ENCODE measurements at places on chromosomes 7 and 10.

DNA sequence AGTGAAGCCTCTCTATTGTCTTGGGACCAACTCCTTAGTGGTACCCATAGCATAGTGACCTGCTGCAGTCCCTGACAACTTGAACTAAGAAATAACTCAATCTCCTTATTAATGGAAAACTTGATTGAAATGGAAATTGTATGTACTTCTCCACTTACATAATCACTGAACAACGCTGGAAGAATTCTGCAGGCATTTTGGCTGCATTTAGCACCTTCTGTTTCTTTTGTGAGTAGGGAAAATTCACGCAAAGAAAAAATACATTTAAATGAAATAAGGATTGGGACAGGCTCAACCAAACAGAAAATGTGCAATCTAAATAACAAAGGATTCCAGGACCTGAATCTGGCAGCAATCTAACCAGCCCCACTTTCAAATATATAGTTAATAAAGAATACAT, 126.9 kb upstream of the GHITM start:
- DNase-seq = no peak

GRCh38 chr10:73917566-73918305, 6.8 kb downstream of the PLAU start:
- DNase-seq = no peak

DNA sequence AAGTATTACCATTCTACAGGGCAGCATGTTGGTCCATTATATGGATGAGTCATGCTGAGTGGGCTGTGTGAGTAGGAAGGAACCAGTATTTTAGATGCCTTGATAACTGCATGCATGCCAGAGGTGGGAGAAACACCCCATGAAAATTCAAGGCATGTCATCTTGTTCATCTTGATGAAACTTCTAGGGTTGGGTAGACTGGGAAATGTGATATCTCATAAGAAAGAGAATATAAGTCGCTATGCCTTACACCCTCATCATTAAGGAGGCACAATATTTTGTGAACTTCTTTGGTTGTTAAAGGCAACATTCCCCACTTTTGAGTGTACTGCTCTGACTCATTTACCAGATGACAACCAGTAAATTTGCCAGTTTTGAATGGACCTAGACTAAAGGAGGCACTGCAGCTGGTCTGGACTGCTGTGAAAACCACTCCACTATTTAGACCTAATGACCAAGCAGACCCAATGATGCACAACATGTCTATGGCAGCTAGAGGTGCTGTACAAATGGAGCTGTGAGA, 48.0 kb downstream of the ZNF365 start:
- peak; percentile 58 for DNase-seq

DNA sequence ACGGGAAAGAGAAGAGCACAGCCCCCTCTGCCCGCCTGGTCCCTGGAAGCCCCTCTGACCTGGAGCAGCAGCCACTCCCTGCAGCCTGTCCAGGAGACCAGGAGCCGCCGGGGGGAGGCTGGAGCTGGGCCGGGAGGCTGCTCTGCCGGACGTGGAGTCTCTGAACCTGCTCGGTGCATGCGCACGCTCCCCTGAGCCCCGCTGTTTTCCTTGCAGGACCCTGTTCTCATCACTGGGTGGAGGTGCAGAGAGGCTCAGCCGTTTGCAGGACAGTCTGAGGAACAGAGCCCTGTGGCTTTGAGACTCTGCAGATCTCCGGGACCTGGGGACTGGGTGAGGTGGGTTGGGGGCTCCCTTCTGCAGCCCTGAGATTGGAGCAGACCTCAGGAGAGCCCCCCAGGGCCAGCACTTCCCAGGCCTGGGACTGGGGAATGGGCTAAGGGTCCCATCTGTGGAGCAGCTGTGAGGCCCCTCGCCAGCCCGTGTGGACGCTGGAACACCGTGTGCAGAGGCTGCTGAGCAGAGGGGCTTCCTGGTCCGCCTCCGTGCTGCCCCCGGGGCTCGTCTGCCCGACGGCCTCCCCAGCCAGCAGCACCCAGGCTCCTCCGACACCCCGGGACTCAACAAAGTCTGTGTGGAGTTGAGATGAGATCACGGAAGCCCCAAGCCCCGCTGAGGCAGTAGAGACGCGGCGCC, 48.5 kb upstream of the ADGRA1 start:
- DNase-seq = no peak
